ENCODE measurements at places on chromosomes 6 and 20. TPM values are rescaled to one million over a fixed set of nuclear protein-coding genes. Genes with fewer than 3 reads are reported as not detected.
A peak's percentile ranks its signal among the peaks of the same experiment; 100 is the strongest.

DNA sequence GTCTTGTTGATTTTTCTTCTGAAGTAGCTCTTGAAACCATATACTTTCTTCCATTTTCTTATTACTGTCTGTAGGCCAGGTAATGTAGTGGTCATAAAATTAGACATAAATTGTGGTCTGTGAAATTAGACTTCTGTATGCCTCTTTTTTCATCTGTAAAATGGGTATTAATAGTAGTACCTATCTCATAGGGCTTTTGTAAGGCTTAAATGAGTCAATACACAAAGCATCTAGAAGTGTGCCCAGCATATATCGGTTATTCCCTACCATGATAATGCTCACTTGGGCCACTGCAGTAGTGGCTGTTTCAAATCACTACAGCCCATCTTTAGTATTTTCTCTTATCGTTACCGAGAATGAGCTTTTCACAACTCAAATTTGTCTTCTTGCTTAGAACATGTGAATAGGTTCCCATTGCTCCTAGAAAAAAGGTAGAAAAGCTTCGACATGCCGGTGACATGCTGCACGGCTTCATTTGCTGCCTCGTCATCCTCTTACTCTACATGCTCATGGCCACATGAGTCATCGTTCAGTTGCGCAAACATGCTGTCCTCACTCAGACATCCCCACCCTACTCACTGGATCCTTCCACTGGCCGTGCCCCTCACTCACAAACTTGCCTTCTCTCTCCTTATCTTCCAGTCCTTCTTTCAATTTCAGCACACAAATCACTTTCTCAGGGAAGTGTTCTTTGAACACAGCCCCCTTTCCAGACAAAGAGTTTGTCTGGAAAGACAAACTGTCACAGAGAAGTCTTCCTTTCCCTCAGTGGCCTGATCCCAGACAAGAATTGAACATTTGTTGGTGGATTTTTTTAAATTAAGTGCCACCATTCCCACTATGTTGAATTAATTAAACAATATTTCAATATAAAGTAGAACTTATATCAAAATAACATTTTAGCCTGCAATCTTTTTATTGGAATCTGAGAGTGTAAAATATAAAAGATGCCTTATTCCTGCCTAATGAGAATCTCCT, 32.2 kb upstream of the ERVFRD-1 start:
- peaks cover 7% of the 10 kb centered on the region for H3K4me1 ChIP-seq
- H3K27ac ChIP-seq, result no peak overlapping the region
- no peak overlapping the region for H3K4me3 ChIP-seq
- DNase-seq, result no peak

GRCh38 chr6:2990248-2990931, 9.3 kb upstream of the NQO2 start:
- H3K36me3 ChIP-seq, result no peaks in the 10 kb centered on the region
- peak overlapping the region; percentile 87 for H3K4me3 ChIP-seq
- H3K27ac ChIP-seq, result peak overlapping the region; percentile 95
- peaks cover 27% of the 10 kb centered on the region for H3K4me1 ChIP-seq
- DNase-seq, result peak; percentile 28
- H3K27me3 ChIP-seq, result no peaks in the 10 kb centered on the region

DNA sequence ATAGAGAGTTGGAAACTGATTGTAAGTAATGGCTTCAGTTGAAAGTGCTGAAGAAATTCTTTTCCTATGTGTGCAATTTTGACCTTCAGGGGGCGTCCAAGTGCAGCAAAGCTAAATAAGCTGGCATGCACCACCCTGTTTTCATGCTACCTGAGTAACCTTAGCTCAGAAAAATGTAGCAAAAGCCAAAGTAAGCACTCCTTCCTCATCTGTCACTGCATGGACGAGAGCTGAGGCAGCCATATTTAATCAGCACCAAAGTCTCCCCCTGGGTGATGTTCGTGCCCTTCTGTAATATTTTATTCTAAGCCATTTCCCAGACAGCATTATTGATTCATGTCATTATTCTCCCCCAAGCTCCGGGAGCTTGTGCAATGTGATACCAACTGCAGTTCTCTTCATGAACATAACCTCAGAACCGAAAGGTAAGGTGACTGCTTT, 123.1 kb downstream of the RPS12 start:
- no peak overlapping the region for H3K27ac ChIP-seq
- peaks cover 14% of the 10 kb centered on the region for H3K27me3 ChIP-seq
- DNase-seq, result peak; percentile 23

MAFB gene
- 0.33 TPM for total RNA-seq

DNA sequence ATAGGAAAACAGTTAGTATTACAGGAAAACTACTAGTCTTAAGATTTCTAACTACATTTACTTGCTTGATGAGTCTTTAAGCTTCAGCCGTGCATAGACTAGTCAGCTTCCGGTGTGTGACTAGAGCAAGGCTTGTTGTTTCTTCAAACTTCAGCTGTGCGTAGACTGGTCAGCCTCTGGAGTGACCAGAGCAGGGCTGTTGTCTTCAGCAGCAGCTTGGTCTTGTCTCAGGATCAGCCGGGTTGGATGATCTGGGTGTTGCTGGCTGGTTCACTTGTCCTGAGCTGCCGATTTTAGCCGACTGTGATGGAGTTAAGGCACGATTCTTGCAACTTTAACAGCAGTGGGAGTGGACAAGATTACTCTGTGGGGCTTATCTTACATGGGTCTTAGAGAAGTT, 44.7 kb downstream of the HLA-C start:
- H3K4me1 ChIP-seq, result no peaks in the 10 kb centered on the region
- DNase-seq, result no peak
- no peak overlapping the region for H3K4me3 ChIP-seq

GRCh38 chr6:170186941-170187668, 103.8 kb downstream of the DLL1 start:
- H3K27ac ChIP-seq, result no peak overlapping the region
- H3K4me1 ChIP-seq, result no peaks in the 10 kb centered on the region
- H3K36me3 ChIP-seq, result peaks cover 3% of the 10 kb centered on the region
- H3K4me3 ChIP-seq, result no peak overlapping the region
- H3K27me3 ChIP-seq, result no peaks in the 10 kb centered on the region
- no peak for DNase-seq

CST3 gene
- total RNA-seq, result 0.55 TPM

DNA sequence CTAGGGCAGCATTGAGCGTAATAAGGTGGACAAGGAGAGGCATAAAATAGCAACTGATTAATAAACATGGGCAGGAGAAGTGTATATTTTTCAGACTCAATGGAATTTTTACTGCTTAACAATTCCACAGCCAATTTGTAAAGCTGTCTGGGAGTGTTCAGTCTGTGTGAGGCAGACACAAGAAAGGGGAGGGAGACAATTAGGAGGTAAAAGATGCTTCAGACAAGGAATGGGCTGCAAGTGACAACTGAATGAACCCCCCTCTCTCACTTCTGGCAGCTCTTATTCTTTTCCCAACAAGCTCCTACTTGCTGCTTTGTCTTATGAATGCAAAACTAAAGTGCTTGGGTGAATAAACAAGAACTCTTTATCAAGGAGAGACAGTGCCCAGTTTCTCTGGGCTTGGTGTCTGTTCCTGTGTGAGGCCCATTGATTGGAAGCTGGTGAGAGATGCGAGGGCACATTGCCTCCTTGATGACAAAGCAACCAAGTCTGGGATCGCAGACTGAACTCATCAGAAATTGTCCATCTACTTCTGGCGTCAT, 575.3 kb downstream of the RNF144B start:
- H3K4me3 ChIP-seq, result no peak overlapping the region
- H3K27me3 ChIP-seq, result no peaks in the 10 kb centered on the region
- no peak for DNase-seq
- H3K36me3 ChIP-seq, result no peaks in the 10 kb centered on the region
- no peaks in the 10 kb centered on the region for H3K4me1 ChIP-seq

THBS2 gene
- total RNA-seq, result not detected

- H3K4me1 ChIP-seq, result no peaks in the 10 kb centered on the region
- no peak for DNase-seq
- H3K27ac ChIP-seq, result no peak overlapping the region
- H3K27me3 ChIP-seq, result no peaks in the 10 kb centered on the region
Measured at GRCh38 chr6:84422380-84422968, 195.0 kb upstream of the CEP162 start.

DNA sequence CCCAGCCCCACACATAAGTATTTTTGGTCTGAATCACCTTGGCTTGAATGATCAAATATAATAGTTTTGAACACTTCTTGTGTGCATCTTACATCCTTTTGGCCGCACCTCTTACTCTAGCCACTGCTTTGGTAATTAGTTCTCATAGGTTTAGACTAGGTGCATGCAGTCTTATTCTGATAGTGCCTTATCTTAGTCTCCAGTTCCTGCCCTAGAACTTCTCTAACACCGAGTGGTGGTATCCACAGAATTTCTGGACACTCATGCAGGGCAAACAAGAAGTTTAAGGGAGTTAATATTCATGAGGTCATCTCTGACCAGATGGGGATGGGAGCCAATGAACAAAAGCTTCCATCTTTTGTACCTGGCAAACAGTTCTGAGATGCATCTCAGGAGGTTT, 77.5 kb upstream of the AKIRIN2 start:
- no peak for DNase-seq
- peaks cover 2% of the 10 kb centered on the region for H3K27me3 ChIP-seq
- H3K4me1 ChIP-seq, result no peaks in the 10 kb centered on the region
- H3K27ac ChIP-seq, result no peak overlapping the region

UQCC2 gene
- 75.3 TPM for total RNA-seq

GRCh38 chr6:93746892-93747291, 327.5 kb upstream of the EPHA7 start:
- no peak overlapping the region for H3K4me3 ChIP-seq
- no peaks in the 10 kb centered on the region for H3K27me3 ChIP-seq
- no peaks in the 10 kb centered on the region for H3K4me1 ChIP-seq
- no peak for DNase-seq

GRCh38 chr6:133958791-133959190, 5.8 kb downstream of the TBPL1 start:
- no peak overlapping the region for H3K4me3 ChIP-seq
- H3K27me3 ChIP-seq, result no peaks in the 10 kb centered on the region
- peaks cover 5% of the 10 kb centered on the region for H3K36me3 ChIP-seq
- no peak for DNase-seq
- no peak overlapping the region for H3K27ac ChIP-seq

Data from activated CD4-positive, alpha-beta memory T cell treated with anti-CD3 and anti-CD28 coated beads, Interleukin-2, amount 10 ng/mL, durations not matched to agents 7 days and 5 days (primary cell).